CD4-positive, alpha-beta T cell treated with Interleukin-12 subunit alpha and Interleukin-12 subunit beta, for 1 hour (primary cell): ENCODE measurements at places on chromosomes 7 and 10.

DNA sequence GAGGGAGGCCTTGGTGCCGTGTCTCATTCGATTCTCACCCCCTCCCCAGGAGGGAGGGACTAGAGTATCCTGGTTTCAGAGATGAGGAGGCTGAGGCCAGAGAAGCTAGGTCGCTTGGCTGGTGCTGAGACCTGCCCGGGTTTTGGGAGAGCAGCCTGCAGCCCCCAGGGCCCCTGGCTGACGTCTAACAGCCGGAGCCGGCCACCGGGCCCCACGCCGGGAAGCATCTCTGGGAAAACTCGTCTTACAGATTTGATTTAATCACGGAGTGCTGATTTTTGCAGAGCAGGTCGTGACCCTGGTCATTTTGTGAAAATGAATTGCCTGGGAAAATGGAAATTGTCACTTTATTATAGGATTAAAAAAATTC, 97.5 kb downstream of the MICALL2 start:
- DNase-seq = no peak

DNA sequence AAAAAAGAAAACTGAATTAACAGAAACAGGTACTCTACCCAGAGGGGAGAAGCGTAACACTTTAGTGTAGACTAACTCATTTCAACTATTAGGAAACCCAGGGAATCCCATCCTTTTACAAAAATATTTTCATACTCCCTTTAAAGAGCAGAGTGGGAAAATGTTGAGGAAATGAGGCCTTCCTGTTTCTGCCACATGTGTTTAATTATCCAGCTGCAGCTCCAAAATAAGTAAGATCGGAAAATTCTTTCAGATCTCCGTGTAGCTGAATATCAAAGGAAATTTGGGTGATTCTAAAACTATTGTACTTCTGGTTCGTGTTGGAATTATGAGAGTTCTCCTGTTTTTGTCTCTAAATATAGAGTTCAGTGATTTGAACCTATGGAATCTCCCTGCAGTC, 58.0 kb upstream of the CAV2 start:
- no peak for DNase-seq

- no peak for DNase-seq
Measured at GRCh38 chr10:16927546-16927945, 110.3 kb upstream of the RSU1 start.

DNA sequence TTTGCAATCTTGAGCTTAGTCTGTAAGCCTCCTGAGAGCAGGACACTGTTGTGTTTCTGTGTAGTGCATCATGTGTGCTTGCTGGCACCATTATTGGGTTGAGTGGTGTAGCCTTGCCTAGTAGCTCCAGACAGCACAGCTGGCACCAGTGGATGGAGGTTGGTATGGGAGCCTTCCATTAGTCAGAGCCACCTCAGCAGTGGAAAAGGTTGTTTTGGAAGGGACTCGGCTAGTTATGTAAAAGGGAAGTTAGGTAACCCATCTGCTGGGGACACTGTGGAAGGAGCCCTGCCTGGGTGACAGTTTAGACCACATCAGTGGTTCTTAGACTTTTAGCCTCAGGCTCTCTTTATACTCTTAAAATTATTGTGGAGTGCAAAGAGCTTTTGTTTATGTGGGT, 16.3 kb downstream of the MINDY4 start:
- DNase-seq = no peak

DNA sequence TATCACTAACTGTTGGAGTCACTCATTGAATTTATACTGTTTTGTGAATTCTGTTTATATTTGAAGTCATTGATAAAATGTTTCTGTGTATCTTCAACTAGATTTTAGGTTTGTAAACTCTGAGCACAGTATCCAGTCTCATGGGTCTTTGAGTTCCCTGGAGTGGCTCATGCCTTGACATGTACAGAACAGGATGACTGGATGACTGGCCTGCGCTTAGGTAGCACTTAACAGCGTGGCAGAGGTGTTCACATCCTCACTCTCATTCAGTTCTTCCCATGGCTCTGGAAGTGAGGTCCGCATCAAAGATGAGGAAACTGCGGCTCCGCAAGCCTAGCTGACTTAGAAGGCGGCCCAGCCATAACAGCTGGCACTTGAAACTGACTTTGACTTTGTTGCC, 576.9 kb downstream of the SUGCT start:
- DNase-seq = no peak

DNA sequence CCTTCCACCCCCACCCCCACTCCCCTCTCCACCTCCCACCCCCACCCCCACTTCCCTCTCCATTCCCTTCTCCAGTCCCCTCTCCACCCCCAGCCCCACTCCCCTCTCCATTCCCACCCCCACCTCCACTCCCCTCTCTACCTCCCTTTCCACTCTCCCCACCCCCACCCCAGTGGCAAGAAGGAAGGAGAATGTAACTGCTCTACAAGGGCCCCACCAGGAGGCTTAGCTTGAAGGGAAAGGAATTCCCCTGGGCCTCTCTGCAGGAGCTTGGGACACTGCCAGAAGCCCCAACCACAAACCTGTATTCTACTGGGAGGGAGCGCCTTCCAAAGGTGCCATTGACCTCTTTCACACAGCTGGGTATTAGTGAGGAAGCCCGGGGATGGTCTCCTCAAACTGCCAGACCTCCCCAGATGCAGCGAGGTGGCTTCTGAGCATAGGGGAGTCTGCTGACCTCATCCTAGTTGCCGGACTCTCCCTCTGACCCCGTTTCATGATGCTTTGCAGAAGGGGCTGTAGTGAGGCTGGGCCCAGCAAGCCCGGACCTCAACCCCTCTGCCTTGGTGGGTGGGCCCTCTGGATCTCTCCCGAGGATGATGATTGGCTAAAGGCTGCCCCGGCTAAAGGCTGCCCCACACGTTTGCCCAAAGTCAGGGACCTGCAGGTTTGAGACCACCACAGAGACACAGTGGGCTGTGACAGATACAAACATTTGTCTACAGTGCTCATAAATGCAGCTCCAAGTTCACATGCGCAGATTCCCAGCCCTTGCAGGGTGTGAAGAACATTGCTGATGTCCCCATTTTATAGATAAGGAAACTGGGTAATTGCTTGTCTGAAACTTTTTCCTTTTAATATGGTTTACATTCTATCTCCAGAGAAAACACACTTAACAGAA, 2.9 kb downstream of the DEPP1 start:
- no peak for DNase-seq

GRCh38 chr10:104028823-104029520, 56.7 kb downstream of the COL17A1 start:
- DNase-seq = no peak

GRCh38 chr10:125153703-125154490, 6.5 kb downstream of the CTBP2 start:
- DNase-seq = no peak

DNA sequence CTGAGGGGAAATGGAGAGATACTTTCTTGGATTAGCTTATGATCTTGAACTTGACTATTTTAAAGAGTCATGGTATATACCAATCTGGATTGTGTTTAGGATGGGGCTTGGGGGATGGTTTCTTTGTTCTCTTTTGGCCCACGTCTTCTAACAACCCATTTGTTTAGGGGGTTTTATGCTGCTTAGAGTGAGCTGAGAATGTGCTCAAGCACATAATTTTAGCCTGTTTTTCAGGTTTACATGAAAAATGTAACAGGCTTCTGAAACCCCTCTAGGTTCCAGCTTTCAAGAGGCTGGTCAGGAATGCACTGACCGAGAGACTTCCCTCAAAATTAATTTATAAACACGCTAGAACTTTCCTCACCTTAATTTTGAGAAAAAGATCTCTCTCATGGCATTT, 94.3 kb downstream of the AUTS2 start:
- DNase-seq = no peak

- DNase-seq = peak; percentile 35
Measured at GRCh38 chr7:27165089-27165995, at the start of gene HOXA9. HOXA9 (minus strand) TSS chr7:27165537; CDS start chr7:27165457, 80 bp downstream.

DNA sequence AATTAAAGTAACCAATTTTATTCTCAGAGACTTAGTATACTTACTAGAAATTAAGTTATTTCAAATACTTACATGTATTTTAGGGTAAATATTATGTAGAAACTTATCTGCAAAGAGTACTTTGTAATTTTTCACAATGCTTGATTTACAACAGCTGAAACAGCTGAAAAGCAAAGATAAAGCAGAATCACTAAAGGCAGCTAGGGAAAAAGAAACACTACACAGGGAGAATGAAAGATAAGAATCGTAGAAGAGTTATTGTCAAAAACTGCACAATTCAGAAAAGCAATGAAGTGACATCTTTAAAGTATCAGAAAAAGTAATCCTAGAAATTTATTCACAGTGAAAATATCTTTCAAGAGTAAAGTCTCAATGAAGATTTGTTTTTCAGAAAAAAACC, 69.7 kb upstream of the ZNF804B start:
- no peak for DNase-seq

DNA sequence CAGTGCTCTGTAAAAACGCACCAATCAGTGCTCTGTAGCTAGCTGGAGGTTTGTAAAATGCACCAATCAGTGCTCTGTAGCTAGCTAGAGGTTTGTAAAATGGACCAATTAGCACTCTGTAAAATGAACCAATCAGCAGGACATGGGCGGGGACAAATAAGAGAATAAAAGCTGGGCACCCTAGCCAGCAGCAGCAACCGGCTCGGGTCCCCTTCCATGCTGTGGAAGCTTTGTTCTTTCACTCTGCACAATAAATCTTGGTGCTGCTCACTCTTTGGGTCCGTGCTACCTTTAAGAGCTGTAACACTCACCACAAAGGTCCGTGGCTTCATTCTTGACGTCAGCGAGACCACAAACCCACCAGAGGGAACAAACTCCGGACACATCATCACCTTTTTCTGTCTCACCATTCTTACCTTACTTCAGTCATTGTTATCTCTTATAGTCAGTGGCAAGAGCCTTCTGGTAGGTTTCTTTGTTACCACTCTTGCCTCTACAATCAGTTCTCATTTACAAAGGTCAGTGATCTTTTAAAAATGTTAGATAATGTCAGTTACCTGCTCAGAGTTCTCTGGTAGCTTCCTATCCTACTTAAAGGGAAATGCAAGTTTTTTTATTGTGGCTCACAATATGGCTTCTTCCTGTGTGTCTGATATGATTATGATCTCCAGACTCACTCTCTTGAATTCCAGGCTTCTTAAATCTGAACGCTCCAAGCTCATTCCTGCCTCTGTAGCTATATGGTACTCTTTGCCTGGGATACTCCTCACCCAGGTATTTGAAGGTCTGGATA, 4.5 kb downstream of the STAM start:
- DNase-seq = peak; percentile 62

- DNase-seq = no peak
Measured at GRCh38 chr10:20485554-20485953, 411.6 kb downstream of the NEBL start.

DNA sequence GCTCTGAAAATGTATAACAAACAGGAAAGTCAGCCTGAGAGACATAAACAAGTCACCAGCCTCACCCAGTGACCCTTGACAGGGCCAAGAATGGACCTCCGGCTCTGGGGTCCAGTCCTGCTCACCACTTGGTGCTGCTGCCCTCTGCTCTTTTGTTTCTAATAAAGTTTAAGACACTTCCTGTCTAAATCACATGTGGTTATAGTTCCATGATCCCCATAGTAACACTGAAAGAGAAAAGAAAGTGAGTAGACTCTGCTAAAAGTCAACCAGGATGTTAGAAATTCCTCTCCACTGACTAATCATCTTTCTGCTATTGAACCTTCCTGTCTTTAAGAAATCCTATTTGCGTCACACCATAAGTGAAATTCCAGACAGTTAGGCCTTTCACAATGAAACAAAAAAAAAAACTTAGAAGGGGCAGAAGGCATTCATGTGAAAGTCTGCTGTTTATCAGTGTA, 179.2 kb upstream of the BET1 start:
- DNase-seq = no peak

GRCh38 chr7:149355390-149356048, 93.5 kb downstream of the ZNF783 start:
- DNase-seq = no peak

- no peak for DNase-seq
Measured at GRCh38 chr10:88660598-88660884, 3.7 kb upstream of the LIPF start.

GRCh38 chr10:13634207-13634606, 47.4 kb downstream of the PRPF18 start:
- DNase-seq = no peak

DNA sequence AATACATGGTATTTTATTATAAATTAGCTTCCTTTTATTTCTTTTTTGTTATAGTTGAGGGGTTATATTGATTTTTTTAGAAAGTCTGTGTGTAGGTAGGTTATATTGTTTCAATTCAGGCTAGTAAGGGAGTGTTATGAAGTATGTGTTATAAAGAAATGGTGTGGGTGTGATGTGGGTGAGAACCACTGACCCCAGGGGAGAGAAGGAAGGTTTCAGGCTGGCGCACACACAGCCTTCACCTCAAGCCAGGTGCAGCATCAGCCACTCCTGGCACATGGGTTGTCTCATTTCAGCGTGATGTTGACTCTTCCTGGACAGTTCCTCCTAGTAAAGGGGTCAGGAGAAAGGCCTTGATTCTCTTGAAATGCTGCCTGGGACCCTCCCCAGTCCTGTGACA, 291.3 kb downstream of the POU6F2 start:
- no peak for DNase-seq

DNA sequence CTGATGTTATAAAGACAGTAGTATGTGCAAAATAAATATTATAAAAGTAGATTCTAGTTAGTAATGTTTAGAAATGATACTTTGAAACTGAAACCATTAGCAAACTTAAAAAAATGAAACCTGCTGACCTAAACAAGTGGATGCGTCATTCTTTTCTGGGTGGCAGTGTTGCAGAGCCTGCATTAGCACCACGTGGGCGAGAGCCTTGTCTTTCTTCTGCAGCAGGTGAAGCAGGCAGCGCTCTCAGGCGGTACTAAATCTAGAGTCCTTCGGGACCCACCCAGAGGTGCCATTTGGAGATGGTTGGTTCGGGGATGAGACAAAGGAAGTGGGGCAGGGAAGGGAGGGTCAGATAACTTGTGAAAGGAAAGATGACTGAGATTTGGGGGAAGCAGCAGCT, 759.1 kb upstream of the IGFBP3 start:
- DNase-seq = no peak

DNA sequence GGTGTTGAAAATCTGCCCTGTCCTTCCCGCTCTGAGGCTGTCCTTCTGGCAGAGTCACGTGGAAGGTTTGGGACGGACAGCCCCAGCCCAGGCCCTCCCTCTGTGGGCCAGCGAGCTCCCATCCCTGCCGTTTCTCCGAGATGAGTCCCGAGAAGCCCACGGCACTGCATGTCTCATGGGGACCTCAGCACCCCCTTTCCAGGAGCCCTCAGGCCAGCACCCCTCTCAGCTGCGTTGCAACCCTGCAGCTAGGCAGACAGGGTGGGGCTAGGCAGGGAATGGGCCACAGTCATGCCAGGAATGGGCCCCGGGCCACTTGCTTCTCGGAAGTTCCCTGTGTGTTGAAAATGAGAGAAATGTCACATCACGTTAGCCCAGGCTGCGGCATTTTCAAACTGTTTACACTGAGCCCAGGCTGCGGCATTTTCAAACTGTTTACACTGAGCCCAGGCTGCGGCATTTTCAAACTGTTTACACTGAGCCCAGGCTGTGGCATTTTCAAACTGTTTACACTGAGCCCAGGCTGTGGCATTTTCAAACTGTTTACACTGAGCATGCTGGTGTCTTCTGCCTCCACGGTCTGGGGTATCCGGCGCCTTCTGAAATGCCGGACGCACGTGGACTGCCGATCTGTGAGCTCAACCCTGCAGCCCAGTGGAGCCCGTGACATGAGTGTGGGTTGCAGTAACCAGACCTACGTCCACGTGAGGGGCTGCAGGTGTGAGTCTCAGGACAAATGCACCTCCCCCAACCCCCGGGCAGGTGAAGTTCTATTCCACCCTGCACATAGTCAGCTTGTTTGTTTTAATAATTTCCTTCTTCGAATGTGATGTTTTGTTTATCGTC, 42.6 kb downstream of the FAM20C start:
- DNase-seq = no peak
